ENCODE measurements at places on chromosomes 12 and 14. TPM values are rescaled to one million over a fixed set of nuclear protein-coding genes. Genes with fewer than 3 reads are reported as not detected.

GRCh38 chr12:127925971-127926370 is 341.0 kb upstream of the TMEM132C start:
- no peak for DNase-seq

DNA sequence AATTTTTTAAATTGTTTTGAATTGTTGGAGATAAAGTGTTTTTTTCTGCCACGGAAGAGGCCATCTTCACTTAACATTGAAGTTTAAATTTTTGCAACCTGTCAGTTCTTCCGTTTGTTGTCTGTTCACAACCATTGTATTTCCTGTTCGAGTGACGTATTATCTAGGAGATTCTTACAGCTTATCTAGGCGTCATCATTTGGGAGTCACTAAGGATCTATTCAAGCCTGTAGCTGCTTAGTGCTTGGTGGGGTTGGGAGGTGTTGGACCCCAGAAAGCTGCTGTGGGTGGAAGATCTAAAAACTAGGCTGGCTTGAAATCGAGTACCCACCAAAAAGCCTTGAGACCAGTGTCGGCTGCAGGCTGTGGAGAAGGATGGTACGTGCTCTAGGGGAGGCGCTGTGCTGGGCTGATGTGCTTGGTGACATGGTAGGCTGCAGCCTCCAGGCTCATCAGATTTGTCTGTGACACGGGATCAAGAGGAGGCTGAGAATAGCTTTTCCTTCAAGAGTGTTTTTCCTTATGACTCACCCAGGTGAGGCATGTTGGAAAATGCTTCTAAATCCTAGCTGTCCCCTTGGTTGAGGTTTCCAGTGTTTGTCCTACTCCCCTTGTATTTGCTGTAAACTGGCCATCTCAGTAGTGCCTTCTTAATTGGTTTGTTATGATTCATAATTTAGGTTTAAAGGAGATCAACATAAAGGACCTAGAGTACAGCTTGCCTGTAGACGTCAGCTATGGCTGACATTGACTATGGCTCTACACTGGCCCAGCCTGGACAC is 57.8 kb downstream of the ATG14 start:
- DNase-seq, result no peak

- DNase-seq, result no peak
These were observed 60.2 kb downstream of the ANO2 start for GRCh38 chr12:5884866-5885265.

DNA sequence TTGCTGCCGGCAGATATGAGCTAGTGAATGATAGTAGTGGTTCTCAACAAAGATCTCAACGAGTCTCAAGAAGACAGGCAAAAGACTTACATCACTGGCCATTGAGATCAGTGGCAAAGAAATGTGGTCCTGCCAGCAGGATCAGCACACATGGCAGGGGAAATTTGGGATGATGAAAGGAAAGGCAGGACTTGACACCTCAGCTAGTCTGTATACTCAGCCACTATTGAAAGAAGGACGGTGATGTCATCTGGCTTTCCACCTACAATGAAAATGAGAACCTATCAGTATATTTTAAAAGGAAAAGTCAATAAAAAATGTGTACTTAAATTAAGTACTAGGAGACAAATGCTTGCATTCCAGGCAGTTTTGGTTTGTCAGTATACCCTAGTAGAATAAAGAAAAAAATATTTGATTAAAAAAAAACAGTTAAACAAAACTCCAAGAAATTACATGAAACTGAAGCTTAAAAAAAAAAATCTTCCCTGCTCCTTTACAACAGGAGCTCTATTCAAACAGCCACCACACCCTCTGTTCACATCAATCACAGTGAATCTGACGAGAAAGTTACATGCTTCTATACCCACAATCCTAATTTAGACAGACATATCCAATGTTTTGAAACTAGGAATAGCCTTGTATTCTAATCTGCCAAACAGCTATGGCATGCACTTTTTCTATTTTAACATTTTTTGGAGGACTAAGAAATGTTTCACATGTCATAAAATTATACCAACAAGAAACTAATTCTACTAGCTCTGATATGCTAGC is 34.9 kb downstream of the RAD9B start:
- DNase-seq, result no peak

The TTLL5 gene
- 21.1 TPM for total RNA-seq
